ENCODE measurements at places on chromosomes 2 and 18.

- DNase-seq, result no peak
These were observed 1.2 kb downstream of the FBXO41 start for GRCh38 chr2:73282924-73283544.

DNA sequence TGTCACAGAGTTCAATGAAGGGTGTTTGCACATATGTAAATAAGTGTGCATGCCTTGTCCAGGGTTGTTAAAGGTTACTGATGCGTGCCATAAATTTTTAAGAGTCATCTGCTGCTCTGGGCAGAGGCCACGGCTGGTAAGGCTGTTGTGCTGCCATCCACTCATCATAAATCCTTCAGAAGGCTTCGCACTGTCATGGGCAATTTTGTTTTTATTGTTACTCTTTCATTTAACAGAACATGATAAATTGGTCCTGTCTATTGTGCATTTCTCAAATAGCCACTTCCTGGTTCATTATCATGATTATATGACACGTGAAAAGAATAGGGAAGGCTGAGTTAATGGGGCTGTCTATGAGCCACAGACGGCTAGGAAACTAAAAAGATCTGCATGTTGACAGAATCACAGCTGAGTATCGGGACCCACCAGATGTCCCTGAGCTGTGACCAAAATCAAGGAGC, 634.3 kb upstream of the SOX11 start:
- DNase-seq, result no peak

- DNase-seq, result no peak
These were observed 406.5 kb upstream of the UBE2E3 start for GRCh38 chr2:180573951-180574350.

DNA sequence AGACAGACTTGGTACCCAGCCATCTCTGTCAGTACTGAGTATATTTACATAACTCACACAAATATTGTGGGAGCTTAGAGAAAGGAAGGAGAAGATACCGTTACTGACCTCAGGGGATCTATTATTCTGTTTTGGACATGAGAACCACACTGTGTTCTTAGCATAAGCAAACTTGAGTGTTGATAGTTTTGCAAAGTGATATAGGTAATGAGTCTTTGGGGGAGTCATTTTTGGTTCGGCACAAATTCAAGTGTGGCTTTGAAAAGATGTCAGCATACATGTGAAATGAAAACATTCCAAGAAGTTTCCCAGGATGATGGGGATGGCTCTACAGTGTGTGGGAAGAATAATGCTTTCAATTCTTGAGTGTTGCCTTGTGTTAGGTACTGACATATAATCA, 24.1 kb downstream of the SMARCAL1 start:
- no peak for DNase-seq

- DNase-seq, result no peak
These were observed 51.8 kb upstream of the CTDP1 start for GRCh38 chr18:79627750-79628294.

DNA sequence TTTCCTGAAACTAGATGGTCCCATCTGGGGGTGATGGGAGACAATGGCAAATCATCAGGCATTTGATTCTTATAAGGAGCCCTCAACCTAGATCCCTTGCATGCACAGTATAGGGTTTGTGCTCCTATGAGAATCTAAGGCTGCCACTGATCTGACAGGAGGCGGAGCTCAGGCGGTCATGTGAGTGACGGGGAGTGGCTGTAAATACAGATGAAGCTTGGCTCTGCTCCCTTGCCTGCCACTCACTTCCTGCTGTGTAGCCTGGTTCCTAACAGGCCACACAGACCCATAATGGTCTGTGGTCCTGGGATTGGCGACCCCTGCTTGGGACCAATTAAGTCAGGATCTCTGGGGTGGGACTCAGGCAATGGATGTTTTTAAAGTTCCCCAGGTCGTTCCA, 293.4 kb downstream of the ZNF521 start:
- DNase-seq, result no peak

DNA sequence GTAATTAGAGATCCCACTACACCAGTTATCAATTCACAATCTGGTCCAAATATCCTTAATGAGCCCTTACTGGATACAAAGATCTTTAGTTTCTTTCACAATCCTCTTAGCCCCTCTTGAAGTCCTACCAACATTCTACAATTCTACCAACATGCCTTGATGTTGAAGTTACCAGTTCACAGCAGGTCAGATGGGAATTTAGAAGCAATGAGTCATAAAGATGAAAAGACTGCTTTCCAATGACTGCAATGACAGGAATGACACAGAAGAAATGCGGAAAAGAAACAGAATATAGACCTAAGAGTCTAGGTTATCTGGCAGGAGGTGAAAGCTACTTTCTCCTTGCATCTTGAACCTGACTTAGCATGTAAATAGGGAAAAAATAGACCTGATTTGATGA, 24.5 kb downstream of the RTTN start:
- no peak for DNase-seq

DNA sequence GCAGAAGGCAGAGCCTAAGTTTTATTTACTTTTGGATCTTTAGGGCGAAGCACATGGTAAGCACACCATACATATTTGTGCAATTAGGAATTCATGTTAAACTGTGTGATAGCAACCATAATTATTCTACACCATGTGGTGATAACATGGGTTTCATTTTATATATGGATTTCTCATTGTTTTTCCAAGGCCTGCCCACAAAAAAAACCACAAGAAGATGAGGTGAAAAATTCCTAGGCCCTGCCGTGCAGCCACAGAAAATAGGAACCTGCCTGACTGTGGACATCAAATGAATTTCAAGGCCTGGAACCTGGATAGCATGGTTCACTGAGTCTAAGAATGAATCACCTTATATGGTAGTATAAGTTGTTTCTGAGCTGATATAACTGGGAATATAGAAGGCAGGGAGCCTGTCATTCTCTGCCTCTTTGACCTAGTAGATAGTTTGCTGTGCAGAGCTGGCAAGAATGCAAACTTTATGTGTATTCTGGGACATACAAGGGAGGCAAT, 22.4 kb upstream of the SSB start:
- DNase-seq, result no peak

- no peak for DNase-seq
These were observed 127.5 kb downstream of the EXOC6B start for GRCh38 chr2:72698300-72698699.

DNA sequence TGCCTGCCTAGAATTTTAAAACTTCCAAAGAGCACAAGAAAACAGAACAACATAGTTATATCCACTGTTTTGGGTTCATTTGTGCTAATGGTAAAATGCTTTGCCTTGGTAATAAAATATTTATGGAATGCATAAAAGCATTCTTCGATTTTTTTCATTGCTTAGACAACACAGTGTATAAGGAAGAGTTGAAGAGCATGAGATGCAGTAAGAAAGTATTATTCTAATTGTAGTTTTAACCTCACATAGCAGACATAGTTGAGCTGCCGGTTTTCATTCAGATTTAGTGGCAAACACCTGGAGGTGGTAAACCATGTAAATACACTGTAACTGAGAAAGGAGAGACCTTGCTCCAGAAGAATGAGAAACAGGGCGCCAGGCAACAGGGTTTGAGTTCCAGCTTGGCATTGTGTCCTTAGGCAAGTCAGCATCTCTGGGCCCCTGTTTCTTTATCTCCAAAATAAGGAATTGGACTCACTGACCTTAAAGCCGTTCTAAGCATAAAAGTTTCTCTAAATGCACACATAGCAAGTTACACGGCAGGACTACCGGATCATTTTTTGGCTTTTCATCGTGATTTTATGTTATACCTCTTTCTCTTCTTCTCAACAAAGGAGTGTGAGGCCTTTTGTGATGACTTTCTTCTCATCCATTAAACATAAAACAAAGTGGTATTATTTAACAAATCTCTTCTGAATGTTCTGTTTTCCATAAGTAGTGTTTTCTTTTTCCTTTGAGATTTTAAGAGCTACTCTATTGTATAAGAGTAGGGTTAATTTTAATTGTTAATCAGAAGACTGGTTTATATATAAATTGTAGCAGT, 7.9 kb downstream of the UGP2 start:
- no peak for DNase-seq

DNA sequence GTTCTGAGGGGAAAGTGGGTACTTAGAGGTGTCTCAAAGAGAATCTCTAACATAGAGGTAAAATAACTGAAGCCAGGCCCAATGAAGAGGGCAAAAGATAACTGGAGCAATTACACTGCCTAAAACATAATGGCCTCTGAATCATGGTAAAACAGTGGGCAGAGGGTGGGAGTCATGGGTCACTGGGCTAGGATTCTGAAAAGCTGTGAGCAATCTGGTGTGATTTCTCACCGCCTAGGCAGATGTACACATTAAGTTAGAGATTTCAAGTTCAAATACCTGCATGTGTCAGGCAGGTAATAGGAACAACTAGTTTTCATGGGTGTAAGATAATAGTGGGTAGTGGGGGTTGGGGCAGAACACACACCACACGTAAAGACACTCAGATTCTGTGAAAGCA, 45.6 kb downstream of the INSIG2 start:
- no peak for DNase-seq

GRCh38 chr2:112591413-112591812, 7.0 kb downstream of the CHCHD5 start:
- no peak for DNase-seq

GRCh38 chr2:9191041-9191481, 15.6 kb upstream of the ASAP2 start:
- no peak for DNase-seq

- peak; percentile 66 for DNase-seq
These were observed 1.9 kb downstream of the PTMA start for GRCh38 chr2:231709981-231710798.

DNA sequence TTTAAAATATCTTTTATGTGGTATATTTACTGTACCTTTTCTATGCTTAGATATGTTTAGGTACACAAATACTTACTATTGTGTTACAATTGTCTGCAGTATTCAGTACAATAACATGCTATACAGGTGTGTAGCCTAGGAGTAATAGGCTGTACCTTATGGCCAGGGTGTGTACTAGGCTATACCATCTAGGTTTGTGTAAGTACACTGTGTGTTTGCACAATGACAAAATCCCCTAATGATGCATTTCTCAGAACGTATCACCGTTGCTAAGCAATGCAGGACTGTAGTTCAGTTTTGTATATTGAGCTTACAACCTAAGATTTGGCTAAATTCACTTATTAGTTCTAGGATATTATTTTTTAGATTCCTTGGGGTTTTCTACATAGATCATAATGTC, 332.3 kb upstream of the HS6ST1 start:
- no peak for DNase-seq

All from GM18507 (cell line).